ENCODE measurements at places on chromosomes 11 and 22. TPM values are rescaled to one million over a fixed set of nuclear protein-coding genes. Genes with fewer than 3 reads are reported as not detected.

SHANK3 gene
- 7.6 TPM for total RNA-seq

- DNase-seq: no peak
Measured at GRCh38 chr11:12799334-12799835, 125.2 kb downstream of the TEAD1 start.

DNA sequence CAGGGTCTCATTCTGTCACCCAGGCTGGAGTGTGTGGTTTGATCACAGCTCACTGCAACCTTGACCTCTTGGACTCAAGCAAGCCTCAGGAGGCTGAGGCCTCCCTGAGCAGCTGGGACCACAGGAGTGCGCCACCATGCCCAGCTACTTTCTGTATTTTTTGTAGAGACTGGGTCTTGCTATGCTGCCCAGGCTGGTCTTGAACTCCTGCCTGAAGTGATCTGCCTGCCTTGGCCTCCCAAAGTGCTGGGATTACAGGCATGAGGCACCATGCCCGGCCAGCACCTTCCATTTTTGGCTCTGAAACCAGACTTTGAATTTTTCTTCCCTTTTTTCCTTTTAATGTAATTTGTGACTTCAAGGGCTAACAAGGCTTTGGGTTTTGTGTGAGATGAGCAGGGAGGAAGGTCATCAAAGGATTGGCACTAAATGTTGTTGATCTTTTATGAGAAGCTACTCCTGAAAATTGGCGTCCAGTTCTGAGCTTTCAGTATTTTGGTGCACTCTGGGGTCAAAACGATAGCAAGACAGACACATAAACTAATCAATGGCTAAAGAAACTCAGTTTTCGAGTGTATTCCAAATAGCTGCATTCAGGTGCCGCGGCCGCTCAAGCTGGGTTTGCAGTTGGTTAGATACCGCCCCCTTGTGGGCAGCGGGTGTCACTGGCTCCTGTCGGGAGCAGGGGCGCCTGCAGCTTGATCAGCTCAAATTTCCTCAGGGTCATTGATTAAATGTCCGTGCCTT is 51.9 kb upstream of the CLMP start:
- DNase-seq: peak; percentile 61

KRTAP5-9 gene
- not detected for total RNA-seq

GRCh38 chr22:36343720-36344105 is 44.1 kb downstream of the MYH9 start:
- DNase-seq: no peak

DNA sequence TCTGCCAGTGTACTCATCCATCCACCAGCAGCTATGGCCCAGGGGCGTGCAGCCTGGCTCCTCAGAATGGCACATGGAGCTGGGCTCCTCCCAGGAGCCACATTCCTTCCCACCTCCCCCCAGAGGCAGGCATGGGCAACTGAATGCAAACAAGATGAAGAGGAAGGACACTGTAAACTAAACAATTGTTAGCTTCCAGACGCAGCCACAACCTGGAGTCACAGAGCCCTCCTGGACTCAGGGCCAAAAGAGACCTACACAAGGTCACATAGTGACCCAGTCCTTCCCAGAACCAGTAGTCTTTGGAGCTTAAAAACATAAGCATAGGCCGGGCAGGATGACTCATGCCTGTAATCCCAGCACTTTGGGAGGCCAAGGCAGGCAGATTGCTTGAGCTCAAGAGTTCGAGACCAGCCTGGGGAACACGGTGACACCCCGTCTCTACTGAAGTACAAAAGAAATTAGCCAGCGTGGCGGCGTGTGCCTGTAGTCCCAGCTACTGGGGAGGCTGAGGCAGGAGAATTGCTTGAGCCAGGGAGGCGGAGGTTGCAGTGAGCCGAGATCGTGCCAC is 30.7 kb upstream of the CLDN5 start:
- DNase-seq: no peak

DNA sequence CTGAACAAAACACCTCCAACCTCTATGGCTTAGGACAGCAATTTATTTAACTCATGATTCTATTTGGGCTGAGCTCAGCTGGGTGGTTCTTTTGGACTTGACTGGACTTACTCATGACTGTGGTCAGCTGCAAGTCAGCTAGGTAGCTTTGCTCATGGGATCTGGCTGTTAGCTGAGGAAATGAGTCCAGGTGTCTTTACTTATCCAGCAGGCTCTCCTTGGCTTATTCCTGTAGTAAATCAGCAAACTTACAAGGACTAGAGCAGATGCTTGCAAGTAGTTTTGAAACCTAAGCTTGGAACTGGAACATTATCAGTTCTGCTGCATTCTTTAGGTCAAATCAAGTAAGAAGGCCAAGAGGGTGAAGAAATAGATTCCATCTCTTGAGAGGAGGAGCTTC is 8.0 kb upstream of the HIKESHI start:
- no peak for DNase-seq

- DNase-seq: no peak
Measured at GRCh38 chr11:122089111-122089510, 26.9 kb downstream of the BLID start.

IPO7 gene
- total RNA-seq: 273 TPM

DNA sequence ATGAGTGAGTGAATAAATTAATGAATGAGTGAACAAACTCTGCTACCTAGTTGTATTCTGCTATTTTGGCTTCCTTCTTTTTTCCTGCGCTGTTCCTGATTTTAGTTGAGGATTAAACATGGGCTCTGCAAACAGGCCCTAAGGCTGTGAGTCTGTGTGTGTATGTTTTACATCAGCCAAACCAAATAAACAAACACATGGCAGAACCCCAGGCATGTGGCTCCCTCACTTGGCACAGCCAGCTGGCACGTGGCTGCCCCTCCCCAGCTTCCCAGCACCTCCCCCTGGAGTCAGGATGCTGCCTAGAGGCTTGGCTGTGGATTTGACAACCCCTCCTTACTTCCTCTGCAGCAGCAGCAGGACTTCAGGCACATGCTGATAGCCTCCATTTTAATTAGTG is 593.2 kb downstream of the INSC start:
- DNase-seq: no peak

GSTT2B gene
- total RNA-seq: 6.5 TPM

- no peak for DNase-seq
Measured at GRCh38 chr11:8967184-8967583, 2.9 kb upstream of the TMEM9B start.

TMEM191C gene
- total RNA-seq: 2.9 TPM

OR4B1 gene
- total RNA-seq: not detected

GRCh38 chr11:69923641-69924307 is 104.6 kb upstream of the FGF3 start:
- no peak for DNase-seq

DNA sequence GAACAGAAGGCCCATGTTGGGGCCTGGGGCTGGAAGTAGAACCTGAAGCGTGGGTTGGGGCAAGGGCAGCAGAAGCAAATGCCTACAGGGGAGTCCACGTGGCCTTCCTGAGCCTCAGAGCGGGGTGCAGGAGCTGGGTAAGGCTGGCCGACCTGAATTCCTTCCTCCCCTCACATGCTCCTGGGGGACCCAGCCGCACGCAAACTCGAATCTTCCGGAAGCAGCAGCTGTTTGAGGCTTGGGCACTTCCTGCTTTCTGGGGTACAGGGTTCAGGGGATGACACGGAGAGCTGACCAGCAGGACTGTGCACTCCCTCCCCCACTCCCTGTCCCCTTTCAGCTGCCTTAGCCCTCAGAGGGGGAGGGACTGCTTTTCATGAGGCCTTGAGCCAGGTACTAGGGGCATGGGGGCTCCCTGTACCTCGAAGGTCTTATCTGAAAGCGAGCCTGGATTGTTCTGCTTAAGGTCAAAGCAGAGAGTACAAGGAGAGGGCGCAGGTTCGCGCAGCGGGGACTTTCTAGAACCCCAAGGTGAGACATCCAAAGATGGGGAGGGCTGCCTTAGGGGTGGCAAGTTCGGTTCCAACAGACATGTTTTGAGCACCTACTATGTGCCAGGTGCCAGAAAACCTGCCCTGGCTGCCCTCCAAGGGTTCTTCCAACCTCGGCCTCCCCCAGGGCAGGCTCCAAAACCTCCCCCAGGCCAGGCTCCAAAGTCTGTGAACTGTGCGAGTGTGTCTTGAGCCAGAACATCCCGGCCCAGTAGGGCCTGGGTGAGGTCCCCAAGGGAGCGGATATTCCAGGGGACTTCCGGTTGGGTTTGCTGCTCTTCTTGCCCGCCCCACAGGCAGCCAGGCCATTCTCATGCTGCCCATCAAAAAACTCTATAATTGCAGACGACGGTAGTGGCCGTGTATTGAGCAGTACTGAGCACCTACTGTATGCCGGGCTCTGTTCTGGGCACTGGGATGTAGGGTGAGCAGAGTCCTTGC is 1.7 kb downstream of the NCF4 start:
- no peak for DNase-seq

MUC6 gene
- 0.49 TPM for total RNA-seq

H19 gene
- total RNA-seq: 1,268 TPM

DNA sequence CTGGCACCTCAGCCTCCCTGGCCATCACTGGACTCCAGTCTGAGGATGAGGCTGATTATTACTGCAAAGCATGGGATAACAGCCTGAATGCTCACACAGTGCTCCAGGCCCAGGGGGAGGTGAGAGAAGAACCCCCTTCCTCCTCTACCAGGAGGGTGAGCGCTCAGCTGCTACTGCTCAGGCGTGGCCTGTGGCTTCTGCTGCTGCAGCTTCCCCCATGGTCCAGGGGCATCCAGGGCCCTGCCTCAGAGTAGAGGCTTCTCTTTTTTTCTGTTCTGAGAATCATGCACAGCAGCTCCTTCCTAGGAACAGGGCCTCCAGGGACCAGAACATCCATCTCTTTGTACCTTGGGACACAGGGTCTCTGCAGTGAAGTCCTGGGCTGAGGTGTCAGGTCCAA is 83.1 kb downstream of the VPREB1 start:
- no peak for DNase-seq

DNA sequence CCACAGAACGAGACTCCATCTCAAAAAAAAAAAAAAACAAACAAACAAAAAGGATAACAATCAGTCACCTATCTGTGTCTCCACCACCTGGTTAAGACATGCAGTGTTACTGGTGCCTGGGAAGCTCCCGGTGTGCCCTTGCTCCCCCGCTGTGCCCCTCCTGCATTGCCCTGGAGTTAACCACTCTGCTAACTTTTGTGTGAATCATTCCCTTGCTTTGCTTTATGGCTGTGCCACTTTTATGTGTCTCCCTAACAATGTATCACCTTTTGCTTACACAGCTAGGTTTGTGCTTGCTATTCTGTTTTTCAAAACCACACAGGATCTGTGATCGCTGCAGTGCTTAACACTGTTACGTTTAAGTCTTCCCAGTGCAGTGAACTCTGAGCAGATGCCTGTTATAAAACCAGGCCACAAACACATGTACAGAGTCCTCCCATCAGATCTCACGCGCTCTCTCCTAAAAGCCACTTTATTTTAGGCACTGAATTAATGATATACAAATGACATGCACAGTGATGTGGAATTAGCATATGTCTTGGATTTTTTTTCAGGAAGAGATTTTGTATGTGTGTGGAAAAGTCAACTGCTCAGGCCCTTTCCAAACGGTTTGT is 69.9 kb downstream of the BUD13 start:
- DNase-seq: no peak

- no peak for DNase-seq
Measured at GRCh38 chr22:50261615-50262459, at the start of gene MAPK12. Gene MAPK12 (minus strand): TSS chr22:50261683. CDS start chr22:50261509, 174 bp downstream.

- no peak for DNase-seq
Measured at GRCh38 chr11:107176148-107177105, 158.2 kb upstream of the GUCY1A2 start.

DLG2 gene
- total RNA-seq: 4.2 TPM

- DNase-seq: no peak
Measured at GRCh38 chr22:29138556-29139305, 65.9 kb downstream of the KREMEN1 start.

DNA sequence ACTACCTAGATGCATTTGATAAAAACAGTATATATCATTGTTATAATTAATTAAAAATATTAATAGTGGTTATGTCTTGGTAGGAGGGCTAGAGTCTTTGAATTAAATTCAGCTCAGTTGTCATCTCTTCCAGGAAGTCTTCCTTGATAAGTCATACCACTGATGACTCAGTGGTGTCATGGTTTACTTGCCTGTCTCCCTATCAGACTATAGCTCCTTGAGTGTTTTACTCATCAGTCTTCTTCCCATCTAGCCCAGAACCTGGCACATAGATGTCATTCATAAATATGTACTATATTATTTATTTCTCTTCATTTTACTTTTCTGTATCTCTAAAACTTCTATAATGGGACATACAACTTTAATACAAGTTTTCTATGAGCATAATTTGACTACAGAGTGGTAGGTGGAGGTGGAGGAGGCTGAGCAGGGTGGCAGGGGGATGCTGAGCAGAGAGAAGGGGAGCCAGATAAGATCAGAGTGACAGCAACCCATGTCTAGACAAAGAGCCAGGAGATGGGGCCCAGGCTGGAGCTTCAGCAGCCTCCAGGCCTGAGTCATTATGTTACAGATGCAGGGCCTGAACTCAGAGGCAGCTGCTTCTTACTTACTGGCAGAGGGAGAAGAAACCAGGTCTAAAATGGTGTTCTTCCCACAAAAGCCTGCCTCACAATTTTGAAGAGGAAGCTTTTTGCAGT is 82.3 kb upstream of the PHOX2A start:
- no peak for DNase-seq

DNA sequence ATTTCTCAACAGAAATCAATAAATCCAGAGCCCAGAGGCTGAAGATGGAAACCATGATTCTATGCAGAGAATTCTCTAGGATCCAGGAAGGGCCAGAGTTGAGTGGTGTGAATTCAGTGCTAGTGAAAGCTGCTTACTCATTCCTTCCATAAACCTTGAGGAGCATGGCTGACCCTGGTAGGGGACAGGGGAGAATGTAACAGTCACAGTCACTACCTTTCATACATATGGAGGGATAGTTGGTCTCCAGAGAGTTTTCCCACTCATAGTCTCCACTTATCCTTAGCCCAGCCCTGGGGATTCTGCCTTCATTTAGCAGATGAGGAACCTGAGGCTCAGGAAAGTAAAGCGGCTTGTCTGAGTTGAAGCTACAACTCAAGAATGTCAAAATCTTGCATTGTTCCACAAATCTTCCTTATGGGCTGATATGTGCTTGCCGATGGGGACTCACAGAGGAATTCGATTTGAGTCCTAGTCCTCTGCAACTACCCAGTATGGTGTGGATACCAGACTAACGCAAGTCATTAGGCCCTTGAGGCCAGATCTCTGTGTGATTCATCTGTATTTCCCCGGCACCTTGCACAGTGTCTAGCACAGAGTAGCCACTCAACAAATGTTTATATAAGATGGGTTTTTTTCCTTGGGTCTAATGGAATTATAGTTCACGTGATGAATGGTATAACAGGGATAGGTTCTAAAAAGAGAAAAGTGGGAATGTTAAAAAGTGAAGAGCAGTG is 3.7 kb upstream of the ANAPC15 start:
- no peak for DNase-seq
